PC-9 (cell line): ENCODE measurements at places on chromosomes 3 and 15. TPM values are rescaled to one million over a fixed set of nuclear protein-coding genes. Genes with fewer than 3 reads are reported as not detected.
A peak's percentile ranks its signal among the peaks of the same experiment; 100 is the strongest.

DNA sequence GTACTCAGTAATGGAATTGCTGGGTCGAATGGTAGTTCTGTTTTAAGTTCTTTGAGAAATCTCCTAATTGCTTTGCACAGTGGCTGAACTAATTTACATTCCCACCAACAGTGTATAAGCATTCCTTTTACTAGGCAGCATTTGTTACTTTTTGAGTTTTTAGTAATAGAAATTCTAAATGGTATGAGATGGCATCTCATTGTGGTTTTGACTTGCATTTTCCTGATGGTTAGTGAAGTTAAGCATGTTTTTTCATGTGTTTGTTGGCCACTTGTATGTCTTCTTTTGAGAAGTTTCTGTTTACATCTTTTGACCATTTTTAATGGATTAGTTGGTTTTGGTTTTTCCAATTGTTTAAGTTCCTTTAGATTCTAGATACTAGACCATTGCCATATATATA, 28.4 kb downstream of the TP63 start:
- DNase-seq: no peak

DNA sequence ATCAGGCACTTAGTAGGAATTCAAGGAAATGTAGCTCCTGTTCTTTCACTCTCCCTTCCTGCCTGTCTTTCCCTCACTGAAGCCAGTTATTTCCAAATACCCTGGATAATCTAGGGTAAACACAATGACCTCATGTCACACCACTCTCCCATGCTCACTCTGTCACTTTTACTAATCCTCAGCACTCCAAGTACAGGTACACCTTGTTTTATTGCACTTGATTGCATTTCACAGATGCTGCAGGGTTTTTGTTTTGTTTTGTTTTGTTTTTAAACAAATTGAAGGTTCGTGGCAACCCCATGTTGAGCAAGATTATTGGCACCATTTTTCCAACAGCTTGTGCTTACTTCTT, 40.8 kb downstream of the PPM1L start:
- DNase-seq: no peak

DNA sequence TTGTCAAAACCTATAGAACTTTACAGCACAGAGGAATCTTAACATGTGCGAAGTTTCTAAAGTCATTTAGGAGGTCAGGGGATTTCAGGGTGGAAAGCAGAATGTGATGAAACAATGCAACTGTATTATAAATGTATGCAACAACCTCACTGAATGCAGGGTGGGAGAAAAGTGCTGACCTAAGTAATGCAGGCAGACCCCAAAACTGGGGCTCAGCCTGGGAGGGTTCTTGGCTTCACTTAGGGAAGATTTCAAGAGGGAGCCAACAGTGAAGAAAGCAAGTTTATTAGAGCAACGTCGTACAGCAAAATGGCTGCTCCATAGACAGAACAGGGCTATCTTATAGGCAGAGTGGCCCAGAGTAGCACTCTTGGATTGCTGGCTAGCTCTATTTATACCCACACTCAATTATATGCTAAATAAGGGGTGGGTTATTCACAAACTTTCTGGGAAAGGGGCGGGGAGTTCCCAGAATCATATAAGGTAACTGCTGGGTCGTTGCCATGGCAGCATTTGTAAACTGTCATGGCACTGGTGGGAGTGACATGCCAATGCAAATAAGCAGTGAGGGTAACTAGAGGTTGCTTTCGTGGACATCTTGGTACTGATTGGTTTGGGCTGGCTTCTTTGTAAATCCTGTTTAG, 14.2 kb upstream of the CAND2 start:
- DNase-seq: peak; percentile 46

GRCh38 chr3:19945534-19945933, 1.4 kb upstream of the RAB5A start:
- DNase-seq: peak; percentile 87

DNA sequence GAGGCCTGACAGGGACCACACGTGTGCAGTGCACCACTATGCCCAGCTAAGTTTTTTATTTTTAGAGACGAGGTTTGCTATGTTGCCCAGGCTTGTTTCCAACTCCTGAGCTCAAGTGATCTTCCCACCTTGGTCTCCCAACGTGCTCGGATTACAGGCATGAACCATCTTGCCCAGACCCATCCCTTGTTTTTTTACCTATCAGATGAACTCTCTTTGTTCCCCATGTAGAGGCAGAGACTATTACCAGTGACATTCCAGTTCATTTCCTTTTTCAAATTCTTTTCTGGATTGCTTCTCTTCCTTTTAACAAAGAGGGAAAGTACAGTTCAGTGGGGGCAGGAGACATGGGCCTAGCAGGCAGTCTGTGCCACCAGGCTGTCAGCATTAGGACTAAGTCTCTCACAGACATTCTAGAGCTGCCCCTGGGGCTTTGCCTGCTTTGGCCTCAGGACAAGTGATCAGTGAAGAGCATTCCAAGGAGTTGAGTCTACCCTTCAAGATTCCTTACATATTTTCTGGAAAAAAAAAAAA, 103.5 kb upstream of the SLC7A14 start:
- DNase-seq: peak; percentile 98

- no peak for DNase-seq
These were observed 137.9 kb downstream of the ADAMTS9 start for GRCh38 chr3:64549869-64550268.

DNA sequence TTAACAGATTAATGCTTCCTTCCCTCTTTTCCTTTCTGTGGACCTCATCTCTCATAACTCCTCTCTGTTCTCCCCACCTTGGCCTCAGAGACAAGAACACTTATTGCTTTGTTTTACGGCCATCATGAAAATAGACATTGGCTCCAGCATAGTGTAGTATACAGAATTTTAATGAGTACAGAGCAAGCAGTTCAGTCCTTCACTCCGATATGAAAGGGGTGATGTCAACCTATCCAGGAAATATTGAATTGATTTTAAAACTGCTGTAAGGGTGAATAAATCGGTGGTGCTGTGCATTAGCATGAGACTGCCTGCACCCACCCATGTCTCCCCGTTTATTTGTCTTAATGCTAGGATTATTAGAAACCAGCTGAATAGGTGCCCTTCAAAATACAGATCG, 490.9 kb upstream of the TBL1XR1 start:
- no peak for DNase-seq

DNA sequence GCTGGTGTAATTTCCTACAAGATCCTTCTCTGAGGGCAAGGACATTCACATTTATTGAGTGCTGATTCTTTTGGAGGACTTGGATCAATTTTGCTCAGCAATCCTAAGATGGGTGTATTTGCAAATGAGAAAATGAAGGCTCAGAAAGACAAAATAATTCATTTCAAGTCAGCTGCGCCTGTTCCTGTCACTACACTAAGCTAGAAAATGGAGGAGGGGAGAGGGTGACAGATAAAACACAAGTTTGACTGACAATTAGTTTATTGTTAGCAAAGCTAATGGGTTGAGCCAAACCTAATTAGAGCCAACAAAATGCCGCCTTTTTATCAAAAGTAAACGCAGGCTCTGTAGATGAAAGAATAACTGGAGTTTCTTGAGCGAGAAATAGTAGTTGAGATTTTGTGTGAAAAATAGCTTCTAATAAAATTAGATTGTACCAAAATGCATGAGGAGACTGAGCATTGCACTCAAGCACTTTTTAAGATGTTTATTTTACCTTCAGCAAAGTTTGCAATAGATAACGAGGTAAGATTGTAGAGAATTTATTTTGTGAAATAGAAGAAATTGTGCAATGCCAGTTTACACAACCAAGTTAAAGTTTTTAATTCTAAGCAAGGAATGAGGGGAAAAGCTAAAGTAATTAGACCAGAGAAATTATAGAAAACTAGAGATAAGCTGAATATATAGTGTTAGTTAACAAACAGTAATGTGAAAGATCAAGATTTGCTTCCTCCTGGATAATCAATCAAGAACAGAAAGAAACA, 39.6 kb upstream of the SECISBP2L start:
- DNase-seq: no peak

DNA sequence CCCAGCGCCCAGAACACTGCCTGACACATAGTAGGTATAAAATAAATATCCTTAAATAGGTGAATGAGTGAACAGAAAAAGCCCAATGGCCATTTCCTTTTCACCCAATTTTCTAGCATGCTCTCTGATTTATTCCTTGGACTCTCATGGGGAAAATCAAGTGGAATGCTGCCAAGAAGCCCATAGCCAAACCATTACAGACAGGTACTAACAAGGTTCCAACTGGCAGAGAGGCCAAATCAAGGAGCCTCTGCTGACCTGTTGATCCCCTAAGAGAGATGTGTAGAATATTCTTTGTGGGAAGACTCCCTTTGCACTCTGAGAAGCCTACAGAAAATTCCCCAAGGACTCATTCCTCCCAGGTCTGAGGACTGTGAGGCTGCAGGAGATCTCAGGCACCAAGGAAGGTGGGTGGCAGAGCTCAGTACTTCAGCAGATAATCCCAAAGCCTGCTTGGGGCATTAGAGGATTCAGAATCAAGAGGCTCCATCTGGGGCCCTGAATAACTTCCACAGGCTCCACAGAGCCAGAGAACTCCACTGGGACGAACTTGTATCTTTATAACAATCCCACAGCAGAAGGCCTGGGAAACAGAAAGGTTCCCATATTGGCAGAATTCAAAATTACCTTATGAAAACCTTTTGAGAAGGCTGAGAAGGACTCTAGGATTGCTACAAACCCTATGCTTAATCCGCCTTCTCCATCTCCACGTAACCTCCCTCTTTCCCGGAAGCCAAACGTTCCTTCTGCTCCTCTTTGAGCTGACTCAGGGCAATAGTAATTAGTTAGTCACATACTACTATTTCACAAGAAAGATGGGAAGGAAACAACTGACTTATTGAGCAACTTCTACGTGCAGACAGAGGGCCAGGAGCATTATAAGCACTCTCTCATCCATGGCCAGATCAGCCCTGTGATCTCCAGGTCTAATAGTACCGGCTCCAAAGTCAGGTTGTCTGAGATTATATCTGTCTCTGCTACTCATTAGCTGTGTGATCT, 34.5 kb downstream of the PRICKLE2 start:
- DNase-seq: no peak

DNA sequence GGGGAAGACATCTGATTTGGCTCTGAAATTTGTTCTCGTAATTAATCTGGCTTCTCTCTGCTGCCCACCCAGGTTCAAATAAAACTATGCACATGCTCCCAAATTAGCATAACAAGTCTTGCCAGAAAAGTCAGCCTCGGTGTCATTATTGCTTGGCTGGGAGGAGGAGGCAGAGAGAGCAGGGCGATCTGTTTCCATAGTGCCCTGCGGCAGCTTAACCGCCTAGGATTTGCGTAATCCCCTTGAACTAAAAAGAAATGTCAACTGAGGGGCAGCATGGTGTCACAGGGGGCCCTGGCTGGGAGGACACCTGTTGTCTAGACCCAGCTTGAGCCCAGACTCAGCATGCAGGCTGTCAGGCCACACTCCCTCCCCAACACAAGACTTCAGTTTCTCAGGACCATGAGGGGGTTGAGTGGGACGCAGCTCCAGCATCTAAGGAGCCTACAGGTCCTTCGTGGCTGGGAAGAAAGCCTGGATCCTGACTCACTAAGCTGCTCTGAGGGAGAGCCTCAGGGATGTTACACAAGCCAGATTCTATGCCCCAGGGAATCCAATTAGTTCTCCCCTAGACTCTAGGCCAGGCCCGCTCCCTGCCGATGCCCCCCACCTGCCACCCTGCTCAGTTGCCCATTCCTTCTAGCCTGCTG, 17.3 kb downstream of the MRPS11 start:
- DNase-seq: no peak

- no peak for DNase-seq
These were observed 4.2 kb downstream of the SPG21 start for GRCh38 chr15:64985366-64986033.

DNA sequence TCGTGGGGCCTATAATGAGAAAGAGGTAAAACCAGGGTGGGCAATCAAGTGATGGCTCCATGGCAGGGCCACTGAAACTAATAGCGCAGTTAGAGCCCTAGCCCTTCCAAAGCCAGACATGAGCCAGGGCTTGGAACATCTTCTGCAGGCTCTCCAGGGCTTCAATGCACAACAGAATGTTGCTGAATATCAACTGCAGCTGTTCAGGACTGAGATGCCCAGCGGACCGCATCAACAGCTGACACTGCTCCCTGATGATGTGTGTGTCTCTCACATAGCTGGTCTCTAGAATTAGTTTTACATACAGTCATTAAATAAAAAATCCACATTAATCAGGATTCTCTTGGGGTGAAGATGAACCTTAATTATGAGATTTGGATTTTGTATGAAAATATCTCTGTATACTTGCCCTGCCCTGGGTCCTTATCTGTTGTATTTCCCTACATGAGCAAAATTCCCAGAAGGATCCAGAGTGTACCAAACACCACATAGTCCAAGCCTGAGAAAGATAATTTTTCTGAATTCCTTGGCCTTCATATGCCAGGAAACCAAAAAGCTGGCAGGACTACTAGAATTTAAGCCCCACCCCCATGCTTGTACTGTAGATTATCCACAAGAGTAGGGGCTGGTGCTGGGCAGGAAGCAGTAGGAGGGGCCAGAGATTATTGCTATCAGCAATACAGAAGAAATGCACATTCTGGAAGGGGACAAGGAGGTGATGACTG, 7.7 kb upstream of the GOLGB1 start:
- no peak for DNase-seq

Gene MYRIP
- not detected in 2 replicates for total RNA-seq

Gene MKRN2OS
- 6.2 and 6.3 TPM in 2 replicates for total RNA-seq

Gene HHLA2
- total RNA-seq: not detected in 2 replicates

Gene SPG11
- total RNA-seq: 63.2 and 64.2 TPM in 2 replicates

Gene PLSCR4
- 8.3 and 8.4 TPM in 2 replicates for total RNA-seq

Gene PGBD4
- total RNA-seq: 1.8 and 2.0 TPM in 2 replicates

Gene ZNF80
- not detected in 2 replicates for total RNA-seq

Gene PLSCR5
- not detected in 2 replicates for total RNA-seq

Gene TRIM71
- total RNA-seq: not detected in 2 replicates

Gene ZNF710
- total RNA-seq: 23.4 and 25.2 TPM in 2 replicates

Gene CFAP100
- not detected in 2 replicates for total RNA-seq

Gene GPR15
- not detected in 2 replicates for total RNA-seq

Gene AGBL1
- total RNA-seq: not detected in 2 replicates
